ENCODE measurements at places on chromosomes 11 and 22.

- peak; percentile 69 for DNase-seq
These were observed 539.3 kb upstream of the B3GAT1 start for GRCh38 chr11:134951305-134951700.

DNA sequence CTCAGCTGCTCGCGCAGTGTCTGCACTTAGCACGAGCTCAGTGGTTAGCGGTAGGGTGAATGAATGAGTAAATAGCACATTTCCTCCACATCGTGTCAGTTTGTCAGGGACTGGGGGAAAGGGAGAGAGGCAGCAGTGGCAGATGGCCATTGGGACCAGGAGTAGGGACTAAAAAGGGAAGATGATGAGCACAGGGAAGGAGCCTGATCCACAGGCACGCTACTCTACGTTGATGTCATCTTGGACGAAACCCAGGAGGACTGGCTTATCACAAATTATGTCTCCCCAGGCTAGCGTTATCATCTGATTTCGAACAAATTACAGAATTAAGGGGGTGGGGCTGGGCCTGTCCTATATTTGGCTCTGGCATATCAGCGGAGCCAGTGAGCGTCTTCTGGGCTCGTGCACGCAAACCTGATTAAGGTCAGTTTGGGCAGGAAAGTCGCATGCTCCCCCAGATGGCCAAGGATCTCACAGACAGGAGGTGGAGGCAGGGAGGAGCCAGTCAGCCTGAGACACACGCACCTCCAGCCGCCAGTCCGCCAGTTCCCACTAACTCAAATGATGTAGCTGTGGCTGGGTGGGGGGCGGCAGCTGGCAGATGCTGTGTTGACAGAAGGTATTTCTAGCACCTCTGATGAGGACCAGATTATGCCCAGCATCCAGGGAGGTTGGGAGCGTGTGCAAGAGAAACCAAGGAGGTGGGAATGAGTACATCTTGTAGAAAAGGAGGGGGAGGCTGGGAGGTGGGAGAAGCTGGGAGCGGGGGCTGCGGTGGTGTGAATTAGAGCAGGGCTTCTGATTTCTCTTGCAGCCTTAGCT lies 97.4 kb upstream of the PRDM11 start:
- no peak for DNase-seq

DNA sequence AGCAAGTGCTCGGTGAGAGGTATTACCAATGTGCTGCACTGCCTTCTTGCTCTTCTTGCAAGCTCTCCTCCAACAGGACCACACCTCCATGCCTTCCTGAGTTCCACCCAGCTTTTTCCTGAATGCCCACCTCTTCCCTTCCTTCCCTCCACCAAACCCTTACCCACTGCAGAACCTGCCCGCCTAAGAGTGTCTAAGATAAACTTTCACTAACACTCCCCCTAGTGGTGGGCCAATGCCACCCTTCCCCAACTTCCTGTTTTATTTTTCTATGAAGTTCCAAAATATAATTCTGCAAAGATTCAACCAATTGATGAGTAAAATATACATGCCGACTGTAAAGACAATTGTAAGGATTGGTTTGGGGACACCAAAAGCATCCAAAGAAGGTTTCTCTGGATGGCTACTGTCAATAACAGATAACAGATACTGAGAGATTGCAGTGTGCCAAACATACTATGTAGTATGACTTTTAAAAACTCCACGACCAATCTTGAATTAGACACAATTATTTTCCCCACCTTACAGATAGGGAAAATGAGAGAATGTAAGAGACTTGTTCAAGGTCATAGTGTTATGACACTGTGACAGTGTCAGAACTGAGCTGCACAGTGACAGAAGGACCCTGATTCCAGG lies 38.6 kb upstream of the BMAL1 start:
- peak; percentile 33 for DNase-seq

GRCh38 chr11:46376258-46377050 lies 5.0 kb upstream of the MDK start:
- DNase-seq, result no peak

DNA sequence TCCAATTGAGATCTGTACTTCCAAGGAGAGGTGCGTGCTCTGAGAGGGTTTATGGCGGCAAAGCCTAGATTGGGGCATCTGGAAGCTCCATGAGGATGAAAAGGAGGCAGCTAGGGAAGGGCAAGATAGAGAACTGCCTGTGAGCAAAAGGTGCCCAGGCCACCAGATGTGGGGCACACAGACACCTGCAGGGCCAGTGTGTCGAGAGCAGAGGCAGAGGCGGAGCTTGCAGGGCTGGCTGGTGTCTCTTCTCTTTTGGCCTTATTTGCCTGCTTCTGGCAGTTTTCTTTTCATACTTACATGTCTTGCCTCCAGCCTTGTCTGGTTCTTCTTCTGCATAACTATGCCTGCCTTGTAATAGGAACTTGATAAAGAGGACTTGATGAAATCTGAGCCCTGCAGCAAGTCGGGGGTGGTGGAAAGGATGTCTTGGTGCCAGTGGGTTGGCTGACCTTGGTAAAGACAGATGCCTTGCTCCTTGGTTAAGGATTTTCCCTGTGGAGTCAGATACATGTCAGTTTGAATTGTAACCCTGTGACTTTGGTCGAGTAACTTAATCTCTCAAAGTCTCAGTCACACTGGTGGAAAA lies 680.3 kb downstream of the NTM start:
- no peak for DNase-seq

DNA sequence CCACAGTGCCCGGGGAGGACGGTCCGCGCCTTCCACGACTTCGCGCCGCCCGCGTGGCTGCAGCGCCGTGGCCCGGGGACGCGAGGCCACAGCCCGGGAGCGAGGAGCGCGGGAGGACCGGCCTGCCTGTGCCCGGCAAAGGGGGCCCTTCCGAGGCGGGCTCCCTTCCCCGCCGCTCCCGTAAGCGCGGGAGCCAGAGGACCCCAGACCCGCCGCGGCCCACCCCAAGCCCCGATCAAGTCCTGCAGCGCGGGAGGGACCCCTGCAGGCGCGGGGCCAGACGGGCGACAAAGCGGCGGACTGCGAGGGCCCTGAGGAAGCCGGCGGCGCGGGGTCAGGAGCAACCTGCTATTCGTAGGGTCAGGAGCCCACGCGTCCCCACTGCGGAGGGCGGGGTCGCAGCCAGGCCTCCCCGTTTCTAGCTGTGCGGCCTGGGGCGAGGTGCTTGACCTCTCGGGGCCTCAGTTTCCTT lies 110.3 kb downstream of the WNT7B start:
- DNase-seq, result no peak

- peak; percentile 72 for DNase-seq
These were observed 22.1 kb downstream of the FLI1 start for GRCh38 chr11:128715691-128716561.
